ENCODE measurements at places on chromosomes 3 and 15.

DNA sequence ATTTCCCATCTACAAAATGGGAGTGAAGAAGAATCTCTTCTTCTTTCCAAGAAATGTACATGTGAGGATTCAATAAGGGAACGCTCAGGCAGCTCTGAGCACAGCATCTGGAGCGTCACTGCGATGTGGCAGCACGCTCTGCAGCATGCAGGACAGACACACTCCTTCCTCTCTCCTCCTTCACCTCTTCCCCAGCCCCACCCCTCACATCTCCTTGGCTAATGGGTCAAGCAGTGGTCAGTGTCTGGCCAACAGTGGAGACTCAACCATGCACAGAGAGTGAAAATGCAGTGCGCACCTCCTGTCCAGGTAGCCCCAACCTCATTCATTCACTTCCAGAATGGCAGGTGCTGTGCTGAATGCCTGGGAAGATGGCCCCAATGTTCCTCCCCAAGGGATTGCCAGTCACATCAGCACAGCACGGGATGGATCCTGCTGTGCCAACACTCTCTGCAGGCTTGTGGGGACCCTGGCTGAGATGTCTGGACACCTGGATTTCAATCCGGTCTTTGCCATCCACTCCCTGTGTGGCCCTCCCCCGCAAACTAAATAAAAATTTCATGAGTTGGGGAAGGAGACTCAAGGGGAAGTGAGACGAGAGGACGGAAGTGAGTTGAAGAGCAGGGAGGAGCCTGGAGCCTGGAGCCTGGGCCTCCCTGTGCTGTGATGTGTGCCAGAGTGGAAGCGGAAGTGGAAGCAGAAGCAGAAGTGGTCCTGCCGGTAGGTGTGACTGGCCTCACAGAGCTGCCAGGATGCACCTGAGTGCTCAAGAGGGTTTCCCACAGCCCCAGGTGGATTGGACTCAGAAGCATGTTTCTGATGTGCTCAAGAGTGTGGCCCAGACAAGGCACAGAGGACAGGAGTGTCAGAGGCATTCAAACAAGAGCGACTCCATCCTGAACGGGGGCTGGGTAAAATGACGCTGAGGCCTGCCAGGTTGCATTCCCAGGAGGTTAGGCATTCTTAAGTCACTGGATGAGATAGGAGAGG lies 163.9 kb downstream of the SMAD6 start:
- DNase-seq, result no peak

- DNase-seq, result no peak
Observed at GRCh38 chr3:1664266-1664665, 434.4 kb upstream of the CNTN4 start.

DNA sequence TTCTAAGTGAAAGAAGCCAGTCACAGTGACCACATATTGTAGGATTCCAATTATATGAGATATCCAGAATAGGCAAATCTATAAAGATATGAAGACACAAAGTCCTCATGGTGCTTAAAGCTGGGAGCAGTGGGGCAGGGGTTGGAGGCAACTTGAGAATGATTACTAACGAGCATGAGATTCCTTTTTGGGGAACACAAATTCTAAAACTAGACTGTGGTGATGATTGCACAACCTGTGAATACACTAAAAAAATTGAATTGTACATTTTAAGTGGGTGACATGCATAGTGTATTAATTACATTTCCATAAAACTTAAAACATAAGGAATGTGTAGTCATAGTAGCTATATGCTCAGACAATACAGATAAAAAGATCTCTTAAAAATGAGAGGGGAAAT lies 103.2 kb downstream of the DPH6 start:
- no peak for DNase-seq

DNA sequence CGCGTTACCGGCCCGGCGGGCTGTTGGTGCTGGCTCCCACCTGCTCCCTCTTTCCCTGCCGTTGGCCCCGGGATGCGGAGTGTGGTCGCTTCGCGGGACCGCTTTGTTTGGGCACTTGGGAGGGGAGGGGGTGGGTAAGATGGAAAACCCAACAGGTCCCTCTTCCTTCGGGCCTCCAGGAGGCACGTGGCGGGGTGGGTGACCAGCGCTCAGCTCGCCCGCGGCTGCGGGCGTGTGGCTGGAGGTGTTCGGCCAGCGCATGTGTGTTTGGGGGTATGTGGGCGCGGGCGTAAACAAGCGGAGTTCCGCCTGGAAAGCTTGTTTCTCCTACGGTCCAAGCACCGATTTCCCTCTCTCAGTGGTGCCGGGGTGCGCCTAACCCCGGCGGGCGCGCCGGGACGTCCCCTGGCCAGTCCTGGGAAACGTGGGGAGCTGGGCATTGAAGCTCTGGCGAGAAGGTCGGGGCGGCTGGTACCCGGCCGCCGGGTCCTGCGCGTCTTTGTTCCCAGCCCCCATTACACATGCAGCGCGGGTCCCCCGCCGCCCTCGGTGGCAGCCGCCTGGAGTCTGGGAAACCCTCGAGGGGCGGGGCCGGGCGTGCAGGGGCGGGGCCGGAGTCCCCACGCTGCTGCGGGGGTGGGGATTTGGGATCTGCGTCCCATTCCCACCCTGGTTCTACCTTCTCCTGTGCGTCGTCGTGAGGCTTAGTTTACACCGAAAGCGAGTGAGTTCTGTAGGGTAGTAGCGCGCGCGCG lies 1.4 kb downstream of the ACVR2B start:
- DNase-seq, result no peak

- no peak for DNase-seq
Observed at GRCh38 chr3:31004025-31004678, 109.7 kb upstream of the GADL1 start.

DNA sequence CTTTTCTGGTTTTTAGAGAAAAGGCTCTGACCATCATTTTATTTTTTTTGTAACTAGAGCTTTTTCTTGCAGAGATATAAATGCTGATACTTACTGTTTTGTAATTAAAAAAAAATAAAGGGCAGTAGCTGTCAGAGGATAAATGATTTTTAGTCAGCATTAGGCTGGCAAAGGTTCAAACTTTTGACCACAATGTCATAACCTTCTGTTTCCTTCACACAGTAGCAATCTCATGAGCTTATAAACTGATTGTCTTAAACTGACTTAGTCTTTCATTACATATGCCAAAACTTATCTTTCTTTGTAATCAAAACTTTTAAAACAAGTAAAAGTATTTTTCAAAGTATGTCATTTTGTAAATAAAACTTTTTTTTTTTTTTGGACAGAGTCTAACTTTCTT lies 841.9 kb downstream of the OTOL1 start:
- no peak for DNase-seq

DNA sequence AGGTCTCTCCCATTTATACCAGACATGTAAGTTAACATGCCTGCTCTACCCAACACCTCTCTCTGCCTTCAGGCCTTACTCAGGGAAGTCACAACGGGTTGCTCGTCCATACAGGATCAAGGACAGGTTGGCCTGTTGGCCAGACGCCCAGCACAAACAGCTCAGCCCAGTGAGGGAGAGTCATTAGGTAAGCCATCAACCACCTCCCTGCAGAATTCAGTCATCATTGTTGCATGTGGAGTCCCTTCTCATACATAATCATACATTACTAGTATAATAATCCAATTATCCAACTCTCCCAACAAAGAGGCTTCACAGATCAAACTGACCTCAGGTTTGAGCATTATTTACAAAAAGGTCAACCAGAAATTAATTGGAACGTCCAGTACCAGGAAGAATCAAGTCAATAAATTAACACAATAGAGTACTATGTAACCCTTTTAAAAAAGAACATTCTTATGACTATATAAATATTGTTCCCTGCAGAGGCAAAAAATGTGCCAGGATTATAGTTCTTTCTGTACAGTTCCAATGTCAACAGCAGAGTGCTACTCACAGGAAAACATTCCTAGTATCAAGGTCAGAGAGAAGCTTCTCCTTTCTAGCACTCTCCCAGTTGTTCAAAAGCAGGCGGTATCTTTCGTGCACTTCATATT lies 33.2 kb downstream of the HOMER2 start:
- DNase-seq, result no peak

DNA sequence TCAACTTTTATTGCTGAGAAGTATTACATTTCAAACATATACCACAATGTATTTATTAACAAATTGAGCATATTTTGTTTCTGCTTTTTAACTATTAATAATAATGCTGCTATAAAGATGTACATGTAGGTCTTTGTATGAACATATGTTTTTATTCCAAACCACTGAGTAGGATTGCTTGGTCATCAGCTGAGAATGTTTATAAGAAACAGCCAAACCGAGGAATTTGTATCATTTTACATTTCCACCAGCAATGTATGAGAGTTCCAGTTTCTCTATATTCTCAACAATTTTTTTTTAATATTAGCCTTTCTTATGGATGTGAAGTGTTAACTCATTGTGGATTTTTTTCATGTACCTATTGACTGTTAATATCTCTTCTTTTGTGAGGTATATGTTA lies 119.5 kb upstream of the MDFIC2 start:
- no peak for DNase-seq

- no peak for DNase-seq
Observed at GRCh38 chr3:134871818-134872217, 76.8 kb downstream of the EPHB1 start.

- no peak for DNase-seq
Observed at GRCh38 chr3:146247911-146248310, 3.0 kb downstream of the PLSCR4 start.

GRCh38 chr15:62901087-62901486 lies 141.5 kb upstream of the TPM1 start:
- no peak for DNase-seq

- DNase-seq, result no peak
Observed at GRCh38 chr15:85854345-85855097, 59.8 kb upstream of the KLHL25 start.

DNA sequence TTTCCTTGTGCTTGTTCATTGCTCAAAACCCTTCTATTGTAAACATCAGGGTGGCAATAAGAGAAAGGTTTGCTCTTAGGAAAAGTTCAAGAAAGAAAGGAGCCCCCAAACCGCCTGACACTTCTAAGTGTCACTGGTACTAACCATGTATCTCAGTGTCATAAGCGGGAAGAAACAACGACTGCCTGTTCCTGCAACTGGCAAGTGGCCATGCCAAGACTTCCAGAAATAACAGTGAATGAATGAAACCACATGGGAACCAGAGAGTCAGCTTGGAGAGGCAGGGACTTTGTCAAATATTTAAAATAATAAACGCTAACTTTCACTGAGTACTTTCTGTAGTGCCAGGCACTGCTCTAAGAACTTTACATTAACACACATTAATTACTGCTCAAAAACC lies 1.1 kb downstream of the PLSCR2 start:
- no peak for DNase-seq

GRCh38 chr3:166270429-166270828 lies 433.2 kb upstream of the BCHE start:
- no peak for DNase-seq

DNA sequence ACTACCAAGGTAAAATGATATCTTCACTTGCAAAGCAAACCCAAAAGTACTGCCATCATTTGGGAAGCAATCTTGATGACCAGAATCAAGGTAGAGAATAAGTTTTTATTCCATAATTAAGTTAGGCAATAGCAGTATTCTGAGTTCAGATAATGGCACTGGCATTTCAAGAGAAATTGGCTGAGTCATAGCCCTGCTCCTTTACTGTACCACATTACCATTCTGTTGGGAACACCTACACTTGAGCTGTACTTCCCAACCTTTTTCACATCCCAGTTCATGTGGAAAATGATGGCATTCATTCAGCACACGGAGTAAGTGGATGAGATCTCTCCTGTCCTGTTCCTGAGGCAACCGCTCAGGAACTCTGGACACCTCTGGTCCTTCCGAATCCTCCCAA lies 311.6 kb upstream of the TPRG1 start:
- no peak for DNase-seq
